ENCODE measurements at places on chromosomes 16 and 17.

DNA sequence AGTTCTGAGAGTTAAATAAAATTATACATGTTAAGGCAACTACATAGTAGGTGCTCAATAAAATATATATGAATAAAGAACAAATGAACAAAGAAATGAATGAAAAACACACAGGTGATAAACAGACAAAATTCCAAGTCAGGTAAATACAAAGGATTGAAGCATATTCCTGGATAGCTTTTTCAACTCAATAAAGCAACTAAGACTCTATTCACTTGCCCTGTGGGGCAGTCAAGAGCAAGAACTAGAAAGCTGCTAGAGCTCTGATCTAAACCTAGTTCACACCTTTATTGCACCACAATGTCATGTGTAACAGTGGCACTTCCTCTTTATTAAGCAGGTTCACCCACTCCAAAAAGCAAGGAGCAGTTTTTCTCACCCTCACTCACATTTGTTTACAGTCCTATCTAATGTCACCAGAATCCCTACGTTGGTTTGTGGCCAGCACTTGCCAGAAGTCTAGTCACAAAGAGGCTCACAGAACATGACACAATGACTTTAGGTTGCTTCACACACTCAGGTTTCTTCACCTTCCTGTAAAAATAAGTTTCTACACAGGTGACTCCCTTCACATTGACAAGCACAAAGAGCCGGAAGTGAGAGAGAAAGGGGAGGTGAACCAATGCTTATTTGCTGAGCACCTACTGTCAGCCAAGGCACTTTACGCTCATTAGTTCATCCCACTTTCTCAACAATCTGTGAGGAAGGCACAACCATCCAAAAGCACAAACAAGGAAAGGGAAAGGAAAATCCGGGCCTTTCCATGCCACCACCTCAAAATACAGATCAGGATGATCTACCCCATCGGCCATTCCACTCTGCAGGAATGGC lies 70.8 kb downstream of the XPO6 start:
- DNase-seq: no peak

DNA sequence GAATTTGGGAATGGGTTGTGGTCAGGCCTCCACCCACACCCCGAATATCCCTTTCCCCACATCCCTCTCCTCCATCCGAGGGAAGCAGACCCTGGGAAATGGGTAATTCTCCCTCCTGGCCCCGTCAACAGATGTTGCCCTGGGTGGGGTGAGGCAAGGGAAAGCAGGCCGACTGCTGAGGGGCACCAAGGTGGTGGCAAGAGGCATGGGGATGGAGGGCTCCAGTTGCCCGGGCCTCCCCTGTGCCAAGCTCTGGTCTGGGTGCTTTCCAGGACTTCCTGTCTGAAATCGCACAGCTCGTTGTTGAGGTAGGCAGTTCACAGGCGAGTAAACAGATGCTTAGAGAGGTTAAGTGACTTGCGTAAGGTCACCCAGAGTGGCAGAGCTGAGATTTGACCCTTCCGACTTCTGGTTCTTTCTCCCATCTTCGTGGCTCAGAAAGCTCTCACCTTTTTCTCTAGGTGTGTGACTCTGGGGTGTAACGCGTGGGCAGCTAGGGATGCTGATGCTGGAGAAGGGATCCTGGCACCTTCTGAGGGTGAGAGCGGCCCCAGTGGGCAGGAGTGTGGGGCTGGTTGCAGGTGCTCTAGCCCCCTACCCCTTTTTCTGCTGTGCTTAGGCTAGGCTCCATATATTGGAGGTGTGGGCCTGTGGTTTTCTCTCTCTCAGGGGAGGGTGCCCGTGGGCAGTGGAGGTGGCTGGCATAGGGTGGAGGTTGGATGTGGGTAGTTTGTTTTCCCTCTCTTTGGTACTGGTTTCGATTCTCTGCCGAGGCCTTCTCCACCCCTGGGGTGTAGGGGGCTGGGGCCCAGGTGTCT lies 17.2 kb downstream of the RARA start:
- no peak for DNase-seq

DNA sequence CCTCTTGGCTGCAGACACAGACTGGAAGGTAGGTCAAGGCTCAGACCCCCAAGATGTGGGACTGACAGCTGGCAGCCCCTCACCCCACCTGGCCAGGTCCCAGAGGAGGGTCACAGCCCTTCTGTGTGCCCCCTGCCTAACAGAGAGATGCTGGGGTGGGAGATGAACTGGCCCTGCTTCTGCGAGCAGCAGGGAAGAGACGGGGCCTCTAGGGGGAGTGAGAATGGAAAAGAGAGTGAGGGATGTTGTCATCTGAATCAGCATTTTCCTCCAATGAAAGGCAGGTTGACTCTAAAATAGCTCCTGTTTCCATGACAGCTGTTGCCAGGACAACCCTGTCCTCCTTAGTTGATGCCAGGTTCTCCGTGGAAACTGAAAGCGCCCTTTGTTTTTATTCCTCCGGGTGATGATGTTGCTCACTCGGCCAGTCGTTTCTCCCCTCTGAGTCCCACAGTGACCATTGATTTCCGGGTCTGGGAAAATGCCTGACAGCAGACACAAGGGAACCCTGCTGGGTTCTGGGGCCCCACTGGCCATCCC lies 4.9 kb upstream of the NDRG4 start:
- peak; percentile 92 for DNase-seq

DNA sequence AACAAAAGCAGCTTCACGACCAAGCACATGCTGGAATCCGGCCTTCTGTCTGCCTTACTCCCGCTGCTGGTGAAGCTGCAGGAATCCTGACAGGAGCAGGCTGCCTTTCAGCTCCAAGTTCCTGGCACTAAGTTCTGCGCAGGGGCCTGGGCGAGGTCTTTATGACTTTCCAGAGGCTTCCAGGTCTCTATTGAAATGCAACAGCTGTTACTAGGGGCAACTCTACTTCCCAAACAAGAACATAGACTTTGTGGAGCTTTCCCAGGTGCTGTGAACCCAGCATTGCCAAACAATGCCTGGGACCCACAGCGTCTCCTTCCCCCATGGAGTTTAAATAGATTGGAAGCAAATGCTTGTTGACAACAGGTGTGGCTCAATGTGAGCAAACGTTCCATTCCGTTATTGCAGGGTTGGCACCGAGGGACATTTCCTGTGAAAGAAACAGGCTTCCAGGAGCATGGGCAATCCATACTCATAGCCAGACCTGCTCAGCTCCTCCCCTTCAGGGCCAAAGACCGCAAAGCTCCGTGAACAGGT lies 156.0 kb downstream of the CDH13 start:
- DNase-seq: no peak

DNA sequence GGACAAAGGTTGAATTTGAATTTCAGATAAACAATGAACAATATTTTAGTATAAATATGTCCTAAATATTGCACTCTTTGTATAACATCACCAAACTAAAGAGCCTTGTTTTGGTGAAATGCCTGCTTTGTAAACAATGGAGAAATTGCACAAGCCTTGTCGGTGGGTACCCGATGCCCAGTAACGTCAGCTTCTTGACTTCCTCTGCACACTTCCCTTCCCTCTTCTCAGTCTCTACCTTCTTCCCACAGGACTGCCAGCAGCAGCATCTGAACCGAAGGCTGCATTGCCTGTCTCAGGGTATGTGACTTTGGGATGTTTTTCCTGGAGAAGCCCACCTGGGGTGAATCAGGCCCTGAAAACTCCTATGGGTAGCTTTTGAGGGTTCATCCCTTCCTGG lies 113.9 kb downstream of the UTP18 start:
- no peak for DNase-seq

DNA sequence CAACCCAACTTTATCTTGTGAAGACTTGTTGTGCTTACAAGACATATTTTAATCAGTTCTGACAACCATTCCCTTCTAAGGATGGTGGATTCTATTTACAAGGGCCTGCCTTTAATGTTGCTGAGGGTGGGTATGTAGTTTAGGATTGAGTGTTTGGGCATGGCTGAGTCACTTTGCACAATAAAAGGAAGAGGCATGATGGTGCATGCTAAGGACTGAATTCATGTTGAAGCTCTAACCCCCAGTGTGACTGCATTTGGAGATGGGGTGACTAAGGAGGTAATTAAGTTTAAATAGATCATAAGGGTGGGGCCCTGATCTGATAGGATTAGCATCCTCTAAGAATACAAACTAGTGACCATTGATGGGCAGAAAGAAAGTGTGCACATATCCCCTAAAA lies 196.1 kb upstream of the HS3ST3A1 start:
- DNase-seq: no peak

DNA sequence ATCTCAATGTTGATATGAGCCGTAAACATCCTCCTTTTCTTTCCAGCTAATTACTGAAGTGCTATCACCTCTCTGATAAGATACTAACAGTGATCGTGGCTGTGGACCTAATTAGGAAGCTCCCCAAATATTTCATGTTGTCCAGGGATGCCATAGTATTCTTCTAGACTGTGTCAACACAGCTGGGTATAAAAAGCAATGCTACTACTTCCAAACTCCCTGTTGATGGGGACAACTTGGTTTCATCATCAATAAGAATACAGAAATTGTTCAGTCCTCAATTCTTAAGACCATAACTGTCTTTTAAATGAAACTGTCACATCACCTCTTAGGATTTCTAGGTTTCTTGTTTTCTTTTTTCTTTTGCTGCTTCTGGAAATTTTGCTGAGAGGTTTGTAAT lies 530.6 kb downstream of the TOX3 start:
- DNase-seq: no peak
